Activated CD4-positive, alpha-beta T cell treated with anti-CD3 and anti-CD28 coated beads for 4 hours (primary cell): ENCODE measurements at places on chromosomes 3 and 15.

DNA sequence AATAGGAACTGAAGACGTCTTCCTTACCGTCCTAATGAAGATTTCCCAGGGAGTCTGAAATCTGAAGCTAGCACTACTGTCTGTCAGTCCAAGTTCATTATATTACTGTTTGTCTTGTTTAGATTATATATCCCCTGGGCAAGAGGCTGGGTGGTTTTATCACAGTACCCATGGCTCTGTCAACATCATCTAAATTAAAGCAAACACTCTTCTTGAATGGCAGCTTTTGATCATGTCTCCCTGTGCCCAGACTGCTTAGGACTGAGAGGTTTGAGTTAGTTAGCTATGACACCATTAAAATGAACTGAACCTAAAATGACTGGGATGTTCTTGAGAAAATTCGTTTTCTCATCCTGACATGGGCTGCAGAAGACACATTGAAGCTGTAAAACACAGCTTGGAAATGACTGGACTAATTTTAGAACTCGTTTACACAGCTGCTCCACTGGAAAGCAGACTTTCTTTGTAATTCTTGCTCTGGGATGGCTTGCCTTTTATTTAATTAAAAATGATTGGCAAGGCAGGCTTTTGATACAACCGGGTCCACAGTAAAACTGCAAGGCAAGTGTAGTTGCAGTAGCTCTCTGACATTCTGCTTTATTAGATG is 243.5 kb downstream of the MFSD1 start:
- DNase-seq: no peak

GRCh38 chr3:41198046-41198445 is 1.3 kb upstream of the CTNNB1 start:
- no peak for DNase-seq

DNA sequence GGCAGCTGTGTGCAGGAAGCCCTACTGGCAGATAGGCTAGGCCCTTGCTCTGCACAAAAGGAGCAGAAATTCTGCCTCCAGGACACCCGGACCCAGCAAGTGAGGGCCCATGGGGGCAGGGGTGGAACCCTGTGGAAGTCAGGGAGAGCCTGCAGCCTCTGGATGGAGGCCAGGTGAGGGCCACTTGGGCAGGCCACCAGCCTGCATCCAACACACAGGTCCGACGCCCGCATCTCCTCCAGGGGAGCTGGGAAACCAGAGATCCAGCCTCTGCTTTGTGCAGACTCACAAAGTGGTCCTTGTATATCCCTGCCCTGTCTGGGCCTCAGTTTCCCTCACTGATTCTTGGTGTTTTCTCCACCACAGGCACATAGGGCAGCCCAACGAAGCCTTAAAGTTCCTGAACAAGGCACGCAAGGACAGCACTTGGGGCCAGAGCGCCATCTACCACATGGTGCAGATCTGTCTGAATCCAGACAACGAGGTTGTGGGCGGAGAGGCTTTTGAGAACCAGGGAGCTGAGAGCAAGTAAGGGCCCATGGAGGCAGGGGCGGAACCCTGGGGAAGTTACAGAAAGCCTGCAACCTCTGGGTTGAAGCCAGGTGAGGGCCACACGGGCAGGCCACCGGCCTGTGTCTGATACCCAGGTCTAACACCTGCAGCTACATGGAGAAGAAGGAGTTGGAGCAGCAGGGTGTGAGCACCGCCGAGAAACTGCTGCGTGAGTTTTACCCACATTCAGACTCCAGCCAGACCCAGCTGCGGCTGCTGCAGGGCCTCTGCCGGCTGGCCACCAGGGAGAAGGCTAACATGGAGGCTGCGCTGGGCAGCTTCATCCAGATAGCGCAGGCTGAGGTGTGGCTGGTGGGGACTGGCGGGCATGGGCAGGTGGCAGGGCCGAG is 16.6 kb downstream of the CSRNP1 start:
- DNase-seq: no peak

DNA sequence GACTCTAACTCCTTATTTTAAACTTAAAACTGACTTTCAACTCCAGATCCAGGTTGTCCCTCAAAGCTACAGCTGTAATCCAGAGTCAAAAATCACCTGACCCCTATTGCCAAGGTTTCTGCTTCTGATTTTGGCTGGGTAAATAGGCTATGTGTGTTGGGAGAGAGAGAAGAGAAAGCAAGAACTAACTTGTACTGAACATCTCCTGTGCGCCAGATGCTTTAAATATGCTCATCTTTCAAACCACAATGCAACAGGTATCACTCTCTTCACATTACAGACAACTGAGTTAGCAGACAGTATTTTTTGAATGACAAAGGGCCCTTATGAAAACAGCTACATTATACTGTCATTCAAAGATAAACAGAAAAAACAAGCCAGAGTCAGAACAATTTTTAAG is 7.0 kb downstream of the WWTR1 start:
- no peak for DNase-seq

- DNase-seq: peak; percentile 57
Observed at GRCh38 chr15:81001152-81002008, 657 bp downstream of the TLNRD1 start.

GRCh38 chr15:75650908-75651809 is 3.4 kb downstream of the SNX33 start:
- DNase-seq: no peak

DNA sequence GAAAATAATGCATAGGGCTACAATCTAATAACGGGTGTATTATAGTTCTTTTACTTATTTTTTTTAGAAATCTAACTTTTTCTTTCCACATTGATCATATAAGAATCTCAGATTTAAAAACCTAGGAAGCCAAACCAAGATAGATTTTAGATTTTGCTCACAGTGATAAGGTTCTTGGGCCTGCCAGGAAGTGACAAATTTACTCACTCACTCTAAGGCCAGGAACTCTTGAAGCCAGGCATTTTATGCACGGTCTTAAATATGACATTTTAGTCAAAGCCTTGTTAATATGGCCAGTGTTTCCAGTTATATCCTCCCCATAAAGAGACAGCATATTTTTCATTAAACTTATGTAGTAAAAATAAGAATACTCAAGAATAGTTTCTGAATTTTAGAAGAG is 271.4 kb downstream of the SQOR start:
- DNase-seq: no peak

DNA sequence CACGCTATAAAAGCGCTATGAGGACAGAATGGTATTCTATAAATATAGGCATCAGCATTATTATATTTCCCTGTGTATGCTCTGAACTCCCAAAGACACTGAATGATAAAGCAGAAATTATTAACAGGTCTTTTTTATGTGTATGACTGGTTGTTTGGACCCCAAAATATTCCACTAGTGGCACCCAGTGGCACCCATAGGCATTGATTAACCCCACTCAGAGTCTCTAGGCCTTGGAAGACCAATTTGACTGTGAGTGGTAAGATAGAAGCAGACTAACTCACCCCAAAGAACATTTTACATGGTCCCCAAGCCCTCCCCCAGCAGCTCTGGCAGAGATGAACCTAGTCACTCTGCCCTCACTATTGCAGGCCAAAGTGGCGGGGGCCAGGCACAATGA is 45.4 kb upstream of the UBE2E1 start:
- no peak for DNase-seq

DNA sequence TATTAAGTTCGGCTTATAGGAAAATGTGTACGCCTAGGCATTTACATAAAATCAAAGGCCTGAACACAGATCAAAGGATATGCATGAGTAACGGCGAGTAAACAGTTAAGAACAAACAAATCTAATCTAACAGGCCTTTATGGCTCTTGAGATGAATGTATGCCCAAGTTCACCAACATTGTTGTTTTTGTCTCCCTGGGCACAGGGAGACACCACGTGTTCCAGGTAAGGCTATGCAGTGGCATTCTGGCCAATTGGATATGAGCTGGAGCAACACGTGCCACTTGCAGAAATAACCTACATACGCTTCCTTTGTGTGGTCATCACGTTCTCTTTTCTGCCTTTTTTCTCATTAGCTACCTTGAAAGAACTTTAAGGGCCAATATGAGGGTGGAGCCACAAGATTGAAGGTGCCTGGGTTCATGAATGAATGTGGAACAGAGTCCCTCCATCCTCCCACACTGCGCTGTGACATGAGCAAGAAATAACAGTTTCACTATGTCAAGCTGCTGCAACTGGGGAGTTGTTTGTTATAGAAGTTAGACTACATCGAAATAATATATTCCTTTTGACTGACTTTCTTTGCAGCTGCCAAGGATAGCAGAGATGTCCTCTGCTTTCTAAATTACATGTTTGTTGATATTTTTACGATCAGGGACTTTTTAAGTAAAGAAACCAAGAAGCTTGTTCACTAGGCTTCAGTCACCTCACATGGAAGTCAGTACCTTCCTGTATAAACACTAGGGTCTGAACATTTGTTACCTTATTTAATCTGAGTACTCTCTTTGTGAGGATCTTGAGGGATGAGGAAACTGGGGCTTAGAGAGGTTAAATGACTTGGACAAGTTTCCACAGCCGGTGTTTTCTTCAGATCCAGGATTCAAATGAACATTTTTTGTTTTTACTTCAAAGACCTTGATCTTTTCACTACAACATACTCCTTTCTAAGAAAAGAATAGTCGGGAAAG is 427.5 kb upstream of the TBL1XR1 start:
- no peak for DNase-seq

GRCh38 chr3:183117056-183117455 is 17.8 kb upstream of the MCCC1 start:
- no peak for DNase-seq

- DNase-seq: no peak
Observed at GRCh38 chr15:88395872-88396781, 71.1 kb downstream of the MRPL46 start.

GRCh38 chr3:177992993-177993970 is 543.0 kb upstream of the KCNMB2 start:
- DNase-seq: no peak

GRCh38 chr3:36332139-36332538 is 48.2 kb upstream of the STAC start:
- no peak for DNase-seq

GRCh38 chr15:59104602-59104911 is 389 bp upstream of the CCNB2 start:
- no peak for DNase-seq

GRCh38 chr3:189950258-189950657 is 170.4 kb downstream of the P3H2 start:
- no peak for DNase-seq

GRCh38 chr15:93900476-93901400 is 330.6 kb upstream of the MCTP2 start:
- no peak for DNase-seq

DNA sequence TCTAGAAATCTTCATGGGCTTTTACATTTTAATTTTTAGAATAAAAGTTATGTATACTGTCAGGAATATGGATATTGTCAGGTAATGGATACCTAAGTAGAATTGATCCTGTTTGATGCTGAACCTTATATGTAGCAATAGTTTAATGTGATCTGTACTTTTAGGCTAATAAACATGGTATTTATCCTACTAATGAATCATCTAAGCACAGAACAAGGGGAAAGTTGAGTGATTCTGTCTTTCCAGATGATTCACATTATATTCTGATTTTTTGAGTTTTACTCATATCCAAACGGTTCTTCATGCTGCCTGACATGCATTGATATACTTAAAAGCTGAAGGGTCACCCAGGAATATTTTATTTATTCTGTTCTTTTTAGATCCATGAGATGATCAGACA is 34.5 kb downstream of the FANCI start:
- no peak for DNase-seq

DNA sequence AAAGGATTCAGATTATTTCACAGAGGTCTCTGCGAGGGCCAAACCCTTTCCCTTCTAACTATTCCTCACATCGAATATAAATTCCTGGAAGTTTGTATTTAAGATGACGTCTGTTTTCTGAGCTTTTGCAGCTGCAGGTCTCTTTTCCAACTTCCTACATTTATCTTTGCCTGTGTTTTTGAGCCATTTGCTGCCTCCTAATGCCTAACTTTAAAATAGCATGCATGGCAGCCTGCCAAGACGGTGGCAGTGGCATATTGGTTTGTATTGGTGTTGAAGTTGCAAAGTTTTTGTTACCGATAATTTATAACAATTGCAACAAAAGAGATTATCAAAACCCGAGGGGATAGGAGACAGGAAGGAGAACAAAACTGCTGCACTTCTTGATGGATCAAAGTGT is 187.1 kb upstream of the DNAJC19 start:
- DNase-seq: peak; percentile 3

DNA sequence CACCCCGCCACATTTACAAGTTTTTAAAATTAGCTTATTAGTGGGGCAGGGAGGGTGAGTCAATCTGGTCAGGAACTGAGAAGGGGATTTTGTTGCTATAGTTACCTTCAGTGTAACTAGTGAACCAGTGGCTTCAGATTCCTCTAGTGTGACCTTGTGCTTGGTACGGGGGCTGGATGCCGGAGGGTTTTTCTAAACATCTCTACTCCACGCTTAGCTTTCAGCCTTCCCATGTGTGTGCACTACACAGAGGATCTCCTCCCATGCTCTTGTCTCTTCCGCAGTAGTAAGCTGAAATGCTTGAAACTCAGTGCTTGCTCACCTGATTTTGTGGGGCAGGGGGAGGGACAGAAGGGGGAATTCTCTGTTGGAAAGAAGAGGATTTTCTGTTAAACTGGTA is 67.9 kb upstream of the AKAP13 start:
- DNase-seq: no peak

- no peak for DNase-seq
Observed at GRCh38 chr3:13863382-13863952, 16.4 kb downstream of the WNT7A start.

DNA sequence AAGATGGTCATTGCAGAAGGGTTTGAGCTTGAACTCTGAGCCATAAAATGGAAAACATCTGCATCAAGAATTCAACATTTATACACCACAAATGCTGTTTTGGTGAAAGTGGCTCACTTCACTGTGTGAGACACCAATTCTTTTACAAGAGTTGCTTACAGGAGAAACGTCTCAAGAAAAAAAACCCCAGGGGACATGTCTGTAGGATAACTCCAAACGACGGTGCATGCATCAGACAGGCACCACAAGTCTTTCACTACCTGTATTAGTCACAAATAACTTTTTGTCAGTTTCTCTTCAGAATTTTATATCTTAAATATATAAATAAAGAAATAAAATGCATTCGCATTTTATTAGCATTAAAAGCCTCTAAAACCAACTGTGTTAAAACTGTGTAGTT is 164.3 kb downstream of the EFHB start:
- DNase-seq: no peak

DNA sequence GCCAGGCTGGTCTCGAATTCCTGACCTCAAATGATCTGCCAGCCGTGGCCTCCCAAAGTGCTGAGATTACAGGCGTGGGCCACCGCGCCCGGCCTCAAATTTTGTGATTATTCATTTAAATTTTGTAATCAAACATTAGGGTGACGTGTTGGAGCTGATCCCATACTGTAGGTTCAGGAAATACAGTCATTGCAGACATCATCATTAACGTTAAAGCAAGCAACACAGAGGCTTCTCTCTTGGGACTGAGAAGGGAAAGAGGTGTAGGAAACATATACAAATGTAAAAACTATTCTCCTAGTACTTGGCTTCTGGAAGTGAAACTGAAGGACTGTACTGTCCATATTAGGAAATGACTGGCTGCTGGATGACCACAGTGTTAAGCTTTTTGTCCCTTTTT is 11.1 kb upstream of the ARID3B start:
- DNase-seq: no peak

DNA sequence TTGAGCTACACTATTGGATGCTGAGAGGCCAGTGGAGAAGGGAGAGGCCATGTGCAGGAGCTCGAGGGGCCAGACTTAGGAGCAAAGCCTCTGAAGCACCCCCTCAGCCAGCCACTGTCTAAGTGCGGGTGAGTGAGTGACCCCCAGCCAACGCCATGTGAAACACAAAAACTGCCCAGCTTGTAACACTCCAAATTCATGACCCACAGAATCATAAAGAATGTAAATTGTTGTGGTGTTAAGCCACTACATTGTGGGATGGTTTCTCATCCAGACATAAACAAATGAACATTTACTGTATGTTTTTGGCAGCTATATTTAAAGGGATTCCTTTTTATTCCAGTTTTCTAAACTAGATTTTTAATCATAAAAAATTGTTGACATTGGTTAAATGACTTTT is 27.2 kb upstream of the TMEM158 start:
- no peak for DNase-seq
